ENCODE measurements at places on chromosomes 13 and 19.

DNA sequence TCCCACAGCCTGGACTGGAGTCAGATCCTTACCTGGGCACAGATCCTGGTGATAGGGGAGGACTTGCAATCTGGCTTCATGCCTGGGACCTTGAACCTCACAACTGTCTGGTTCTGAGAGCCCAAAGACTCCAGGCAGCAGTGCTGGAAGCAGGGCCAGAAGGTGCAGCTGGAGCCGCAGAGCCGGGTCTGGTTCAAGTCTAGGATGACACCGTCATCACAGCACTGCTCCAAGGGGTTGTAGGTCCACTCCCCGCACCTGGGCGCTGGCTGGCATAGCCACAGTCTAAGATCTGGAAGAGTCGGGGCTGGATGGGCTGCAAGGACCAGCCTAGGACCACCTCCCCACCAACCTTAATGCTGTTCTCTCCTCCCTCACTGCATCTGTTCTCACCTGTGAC lies 677 bp downstream of the IGFL4 start:
- no peak for DNase-seq

DNA sequence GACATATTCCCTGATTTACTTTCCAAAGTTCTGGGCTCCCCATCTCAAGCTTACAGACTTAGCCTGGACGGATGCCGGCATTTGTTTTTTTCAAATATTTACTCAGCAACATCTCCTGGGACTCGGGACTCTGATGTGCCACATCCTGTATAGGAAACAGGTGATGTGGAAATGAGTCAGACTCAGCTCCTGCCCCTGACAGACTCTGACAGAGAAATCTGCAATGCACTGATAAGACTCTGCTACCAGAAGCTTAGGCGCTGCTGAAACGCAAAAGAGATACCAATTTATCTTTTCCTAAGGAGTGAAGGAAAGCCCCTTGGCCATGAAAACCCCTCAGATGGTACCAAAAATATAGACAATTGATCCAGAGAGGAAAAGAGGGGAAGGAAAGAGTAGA lies 16.2 kb downstream of the LAIR2 start:
- DNase-seq = no peak

DNA sequence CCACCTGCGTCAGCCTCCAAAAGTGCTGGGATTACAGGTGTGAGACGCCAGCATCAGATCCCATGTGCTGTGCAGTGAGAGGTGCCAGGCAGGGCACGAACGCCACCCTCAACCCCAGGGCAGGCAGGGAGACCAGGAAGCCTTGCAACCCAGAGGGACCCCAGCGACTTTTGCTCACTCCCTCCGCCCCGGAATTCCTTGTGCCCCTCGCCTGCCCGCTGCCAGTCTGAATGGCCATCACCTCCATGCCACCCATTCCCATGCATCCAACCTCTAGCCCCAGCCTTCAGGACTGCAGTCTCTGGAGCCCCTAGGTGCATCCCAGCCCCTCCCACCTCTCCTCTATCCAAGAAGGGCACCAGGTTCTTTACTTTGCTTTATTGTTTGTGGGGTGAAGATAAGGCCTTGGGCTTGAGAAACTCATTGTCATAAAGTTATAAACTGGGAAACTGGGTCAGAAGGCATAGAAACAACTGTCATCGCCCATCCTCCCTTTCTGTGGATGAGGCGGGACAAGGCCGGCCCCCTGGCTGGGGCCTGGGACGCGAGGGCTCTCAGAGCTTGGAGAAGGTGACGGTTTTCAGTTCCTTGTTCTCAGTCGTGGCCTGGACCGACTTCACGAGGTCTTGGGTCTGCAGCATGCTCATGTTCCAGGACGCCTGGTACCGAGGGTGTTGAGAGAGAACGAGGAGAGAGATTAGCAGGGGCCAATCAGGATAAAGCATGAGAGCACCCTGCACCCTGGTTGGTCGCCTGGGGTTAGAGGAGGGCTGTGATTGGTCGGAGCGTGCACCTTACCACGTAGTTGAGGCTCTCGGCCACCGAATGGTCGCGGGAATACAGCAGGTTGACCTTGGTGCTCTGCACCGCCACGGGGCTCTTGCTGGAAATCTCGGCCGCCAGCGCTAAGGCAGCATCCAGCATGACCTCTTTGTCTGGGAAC lies 2.6 kb upstream of the LGALS4 start:
- DNase-seq = no peak

- peak; percentile 54 for DNase-seq
Observed at GRCh38 chr13:26839682-26840081, 79.1 kb upstream of the GPR12 start.

DNA sequence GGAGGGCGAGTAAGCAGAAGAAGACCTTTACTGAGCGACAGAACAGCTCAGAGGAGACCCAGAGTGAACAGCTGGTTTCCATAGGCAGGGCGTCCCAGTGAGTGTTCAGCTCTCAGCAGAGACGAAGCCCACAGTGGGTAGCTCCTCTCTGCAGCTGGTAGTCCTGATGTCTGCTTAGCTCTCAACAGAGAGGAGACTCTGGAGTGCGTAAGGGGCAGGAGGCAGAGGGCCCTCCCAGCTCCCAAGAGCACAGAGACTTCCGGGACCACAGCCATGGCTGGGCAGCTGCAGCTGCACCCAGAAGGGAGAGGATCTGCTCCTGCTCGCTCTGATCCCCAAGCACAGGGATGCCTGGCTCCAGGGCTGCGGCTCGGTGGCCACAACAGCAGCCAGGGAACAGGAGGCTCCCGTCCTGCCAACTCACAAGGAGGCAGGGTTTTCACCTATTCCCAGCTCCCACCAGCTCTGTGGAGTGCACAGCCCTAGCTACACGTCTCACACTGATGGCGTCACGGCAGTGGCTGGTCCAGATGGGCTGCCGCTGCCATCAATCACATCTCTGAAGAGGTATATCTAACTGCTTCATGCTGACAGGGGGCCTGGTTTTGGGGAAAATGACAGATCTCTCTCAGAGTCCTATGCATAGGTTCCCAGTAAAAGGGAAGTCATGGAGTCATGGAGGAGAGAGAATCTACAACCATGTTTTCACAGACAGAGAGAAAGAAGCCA lies 2660.1 kb upstream of the PCDH20 start:
- no peak for DNase-seq

DNA sequence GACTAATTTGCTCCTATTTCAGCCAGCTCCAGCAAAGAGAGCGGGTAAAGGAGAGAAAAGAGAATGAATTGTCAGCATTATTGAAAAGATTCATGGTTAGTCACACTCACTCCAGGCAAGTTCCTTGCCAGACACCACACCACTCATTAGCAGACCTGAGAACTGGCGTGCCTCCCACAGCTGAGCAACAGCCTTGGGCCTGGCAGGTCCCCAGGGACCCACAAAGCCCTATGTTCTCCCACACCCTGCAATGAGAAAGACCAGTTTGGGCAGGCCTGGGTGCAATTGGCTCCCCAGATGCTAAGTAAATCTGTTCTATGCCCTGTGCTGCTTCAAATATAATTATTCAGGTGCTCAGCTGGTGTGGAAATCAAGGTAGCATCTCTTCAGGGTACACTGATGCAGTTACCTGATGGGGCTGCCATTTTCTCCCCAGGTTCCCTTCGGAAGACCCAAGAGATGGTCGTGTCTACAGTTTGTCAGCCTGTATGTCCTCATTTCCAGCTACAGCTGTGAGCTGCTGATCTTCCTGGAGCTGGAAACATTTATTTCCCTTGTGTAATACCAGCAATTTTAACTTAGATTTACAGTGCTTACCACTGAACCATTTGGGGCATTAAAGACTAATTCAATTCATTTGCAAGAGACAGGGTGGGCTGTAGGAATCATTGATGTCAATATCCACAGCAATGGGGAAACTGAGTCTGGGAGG lies 405.0 kb downstream of the COG6 start:
- peak; percentile 44 for DNase-seq

- no peak for DNase-seq
Observed at GRCh38 chr13:103605546-103606326, 539.5 kb upstream of the SLC10A2 start.

- DNase-seq = no peak
Observed at GRCh38 chr19:1650650-1651567, 1.5 kb downstream of the TCF3 start.

Data from NCI-H345 (cell line).